ENCODE measurements at places on chromosomes 4 and X. TPM values are rescaled to one million over a fixed set of nuclear protein-coding genes. Genes with fewer than 3 reads are reported as not detected.

The SUPT20HL1 gene
- not detected for total RNA-seq

The CYSLTR1 gene
- 1.1 TPM for total RNA-seq

GRCh38 chr4:104971462-104971861, 175.2 kb upstream of the TET2 start:
- no peaks in the 10 kb centered on the region for H3K36me3 ChIP-seq
- DNase-seq: no peak
- H3K4me3 ChIP-seq: no peak overlapping the region
- H3K4me1 ChIP-seq: peaks cover 7% of the 10 kb centered on the region
- H3K27ac ChIP-seq: no peak overlapping the region

- H3K4me3 ChIP-seq: no peak overlapping the region
- no peak overlapping the region for H3K27ac ChIP-seq
- no peaks in the 10 kb centered on the region for H3K27me3 ChIP-seq
- H3K4me1 ChIP-seq: no peaks in the 10 kb centered on the region
Observed at GRCh38 chr4:148779771-148780170, 337.6 kb upstream of the NR3C2 start.

DNA sequence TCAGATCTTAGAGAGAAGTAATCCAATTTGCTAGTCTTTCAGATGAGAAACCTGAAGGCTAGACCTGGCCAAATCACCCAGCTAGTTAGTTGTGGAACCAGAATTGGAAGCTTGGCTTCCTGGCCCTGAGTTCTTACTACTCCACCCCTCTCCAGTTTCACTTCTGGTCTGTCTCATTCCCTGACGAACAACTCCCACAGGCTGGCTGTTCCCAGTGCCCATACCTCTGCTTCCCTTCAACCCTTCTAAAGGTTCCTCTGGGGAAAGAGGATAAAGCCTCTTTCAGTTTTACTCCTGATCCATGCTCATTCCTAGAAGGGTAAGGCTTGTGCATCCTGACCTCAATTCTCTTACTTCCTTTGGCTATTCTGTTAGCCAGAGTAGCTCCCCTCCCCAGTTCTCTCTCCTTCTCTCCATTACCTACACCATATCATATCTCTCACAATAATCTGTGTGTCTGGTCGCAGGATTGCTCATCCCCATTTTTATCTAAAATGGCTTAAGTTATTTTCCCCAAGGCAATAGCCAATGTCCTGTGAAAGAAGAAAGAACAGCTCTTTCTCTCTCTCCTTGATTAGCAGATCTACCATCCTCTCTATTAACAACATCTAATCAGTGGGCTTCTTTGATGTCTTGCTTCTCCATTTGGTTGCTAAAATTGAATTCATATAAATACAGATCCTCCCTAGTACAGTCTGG, 155.0 kb upstream of the MAOA start:
- H3K4me1 ChIP-seq: peaks cover 3% of the 10 kb centered on the region
- no peaks in the 10 kb centered on the region for H3K36me3 ChIP-seq
- no peak overlapping the region for H3K4me3 ChIP-seq
- H3K27me3 ChIP-seq: no peaks in the 10 kb centered on the region
- DNase-seq: no peak

Measured in naive thymus-derived CD8-positive, alpha-beta T cell (primary cell).